ENCODE measurements at places on chromosomes 16 and 17. TPM values are rescaled to one million over a fixed set of nuclear protein-coding genes. Genes with fewer than 3 reads are reported as not detected.

KRT16 gene
- 0.79 TPM for total RNA-seq

CHST5 gene
- not detected for total RNA-seq

CPNE7 gene
- 8.9 TPM for total RNA-seq

MEFV gene
- under 0.01 TPM for total RNA-seq

SPATA22 gene
- not detected for total RNA-seq

LGALS9C gene
- total RNA-seq, result not detected

Data from aortic smooth muscle cell (primary cell).